Stimulated activated CD4-positive, alpha-beta T cell treated with anti-CD3 and anti-CD28 coated beads, Interleukin-1b, Interleukin-23, amount 100 ng/mL, for 1 hour (primary cell): ENCODE measurements at places on chromosomes 2 and 18.

DNA sequence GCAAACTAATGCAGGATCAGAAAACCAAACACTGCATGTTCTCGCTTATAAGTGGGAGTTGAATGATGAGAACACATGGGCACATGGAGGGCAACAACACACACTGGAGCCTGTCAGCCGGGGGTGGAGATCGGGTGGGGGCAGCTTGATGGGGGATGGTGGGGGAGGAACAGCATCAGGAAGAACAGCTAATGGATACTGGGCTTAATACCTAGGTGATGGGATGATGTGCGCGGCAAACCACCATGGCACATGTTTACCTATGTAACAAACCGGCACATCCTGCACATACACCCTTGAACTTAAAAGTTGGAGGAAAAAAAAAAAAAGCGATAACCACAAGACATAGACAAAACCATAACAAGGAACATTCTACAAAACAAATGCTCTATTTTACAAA is 10.4 kb downstream of the CHMP3 start:
- no peak for DNase-seq

GRCh38 chr18:13138420-13139139 is 80.0 kb upstream of the LDLRAD4 start:
- DNase-seq = no peak

GRCh38 chr2:241617431-241618154 is 19.4 kb downstream of the THAP4 start:
- DNase-seq = no peak

DNA sequence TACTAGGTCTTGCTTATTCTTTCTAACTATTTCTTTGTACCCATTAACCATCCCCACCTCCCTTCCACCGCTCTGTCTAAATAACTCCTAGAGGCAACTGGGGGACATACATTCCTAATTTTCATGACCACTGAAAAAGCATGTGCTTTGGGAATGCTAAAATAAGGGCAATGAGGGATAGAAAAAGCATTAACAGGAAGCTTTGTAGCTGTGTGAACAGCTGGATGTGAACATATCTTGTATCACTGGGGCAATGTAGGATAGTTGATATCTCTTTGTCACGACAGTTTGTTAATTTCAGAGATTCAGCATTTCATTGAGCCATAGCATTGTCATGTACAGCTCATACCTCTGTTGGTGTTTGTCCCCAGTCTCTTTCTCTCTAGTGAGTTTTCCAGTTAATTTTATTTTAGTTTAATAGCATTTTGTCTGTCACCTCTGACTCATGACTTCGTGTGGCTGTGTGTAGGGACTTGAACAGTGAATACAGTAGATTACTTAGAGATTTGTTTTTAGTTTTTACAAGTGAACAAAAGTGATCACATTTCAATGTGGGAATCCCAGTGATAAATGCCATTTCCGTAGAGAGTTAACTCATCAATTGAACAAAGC is 230.3 kb upstream of the NRP2 start:
- DNase-seq = no peak

- no peak for DNase-seq
Observed at GRCh38 chr18:47287911-47288585, 36.6 kb upstream of the SKOR2 start.

DNA sequence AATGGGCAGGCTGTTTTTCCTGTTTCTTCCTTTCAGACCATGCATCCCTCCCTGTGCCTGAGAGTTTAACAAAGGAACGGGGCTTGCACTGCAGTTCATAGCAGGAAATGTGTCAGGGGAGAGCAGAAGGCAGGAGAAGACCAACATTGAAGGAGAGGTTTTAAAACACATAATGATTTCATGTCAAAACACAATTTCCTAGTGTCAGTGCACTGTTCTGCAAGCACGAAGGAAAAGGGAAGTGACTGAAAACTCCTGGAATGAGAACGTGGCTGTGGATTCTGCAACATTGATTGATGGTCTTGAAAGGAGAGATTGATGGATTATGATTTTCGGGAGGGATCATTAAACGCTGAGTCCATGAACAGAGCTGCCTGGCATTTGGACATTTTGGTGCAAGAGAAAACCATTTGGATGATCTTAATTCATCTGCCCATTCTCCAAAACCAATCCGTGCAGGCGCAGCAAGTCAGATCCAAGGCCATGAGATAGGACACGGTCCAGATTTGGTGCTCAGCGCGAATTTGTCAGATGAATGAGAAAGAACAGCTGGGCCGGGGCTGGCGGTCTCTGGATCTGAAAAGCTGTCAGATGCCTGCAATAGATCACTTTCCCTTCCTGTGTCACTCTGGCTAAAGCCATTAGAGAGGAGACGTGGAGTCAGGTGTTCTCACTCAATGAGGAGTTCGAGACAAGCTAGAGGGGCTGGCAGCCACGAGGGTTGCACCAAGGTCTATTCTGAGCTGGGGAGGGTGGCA is 38.4 kb downstream of the C1QL2 start:
- DNase-seq = no peak

DNA sequence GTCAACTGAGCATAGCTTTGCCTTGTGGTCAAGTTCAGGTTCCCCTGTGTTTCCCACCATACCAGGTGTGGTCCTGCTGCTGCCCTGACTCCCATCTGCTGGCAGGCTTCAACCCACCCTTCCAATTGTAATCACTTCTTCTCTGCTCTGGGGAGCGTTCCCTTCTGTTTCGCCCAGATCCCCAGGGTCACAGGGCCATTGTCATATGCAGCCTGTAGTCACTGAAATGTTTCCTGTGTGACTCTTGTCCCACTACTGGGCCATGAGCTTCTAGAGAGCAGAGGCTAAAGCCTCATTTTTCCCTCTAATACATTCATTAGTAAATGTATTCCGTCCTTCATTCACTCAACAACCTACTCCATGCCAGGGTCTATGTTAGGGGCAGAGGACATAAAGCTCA is 75.0 kb upstream of the LAPTM4A start:
- DNase-seq = no peak

GRCh38 chr2:46719487-46719886 is 196.1 kb downstream of the MCFD2 start:
- DNase-seq = no peak

- no peak for DNase-seq
Observed at GRCh38 chr2:169452080-169452479, 27.2 kb upstream of the BBS5 start.

DNA sequence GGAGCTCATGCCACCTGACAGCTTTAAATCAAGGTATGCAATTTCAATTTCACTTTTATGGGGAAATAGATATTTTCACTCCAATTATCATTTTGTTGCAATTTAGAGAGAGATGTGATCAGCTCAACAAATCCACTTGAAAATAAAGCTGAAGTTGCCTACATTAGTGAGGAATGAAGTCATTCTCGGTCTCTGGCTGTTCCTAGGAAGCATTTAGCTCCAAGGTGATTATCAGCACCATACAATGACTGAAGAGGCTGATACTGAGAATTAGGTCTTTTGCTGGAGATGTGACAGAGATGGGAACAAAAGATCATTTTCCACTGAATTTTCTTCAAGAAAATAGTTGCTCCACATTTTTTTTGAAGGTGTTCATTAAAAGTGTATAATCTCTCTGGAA is 1303.7 kb downstream of the DPP10 start:
- DNase-seq = no peak

- no peak for DNase-seq
Observed at GRCh38 chr2:88018909-88019308, 2.6 kb upstream of the RNU2-63P start.

DNA sequence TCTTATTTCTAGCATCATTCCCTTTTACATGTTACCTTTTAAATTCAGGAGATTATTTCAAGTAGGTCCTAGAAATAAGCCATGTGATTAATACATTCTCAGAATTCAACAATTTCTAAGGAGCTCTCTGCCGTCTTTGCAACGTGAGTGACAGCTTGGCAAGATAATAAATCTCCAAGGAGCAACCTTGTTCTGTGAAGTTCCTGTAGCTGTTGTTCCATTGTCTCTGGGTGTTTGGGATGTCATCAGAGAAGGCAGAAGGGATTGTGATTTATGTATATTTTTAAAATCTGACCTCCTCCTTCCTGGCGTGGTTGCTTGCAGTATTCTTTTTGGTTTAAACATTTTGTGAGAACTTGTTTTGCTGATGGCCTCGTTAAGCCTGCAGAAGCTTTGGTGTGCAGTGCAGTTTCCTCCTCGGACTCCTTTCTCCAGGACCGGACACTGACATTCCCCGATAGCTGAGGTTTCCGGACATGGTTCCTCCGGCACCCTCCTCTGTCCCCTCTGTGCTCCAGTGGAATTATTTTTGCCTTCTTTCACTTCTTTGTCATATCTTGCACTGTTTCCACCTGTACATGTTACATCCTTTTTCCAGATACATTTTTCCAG is 33.7 kb downstream of the RAMP1 start:
- no peak for DNase-seq

DNA sequence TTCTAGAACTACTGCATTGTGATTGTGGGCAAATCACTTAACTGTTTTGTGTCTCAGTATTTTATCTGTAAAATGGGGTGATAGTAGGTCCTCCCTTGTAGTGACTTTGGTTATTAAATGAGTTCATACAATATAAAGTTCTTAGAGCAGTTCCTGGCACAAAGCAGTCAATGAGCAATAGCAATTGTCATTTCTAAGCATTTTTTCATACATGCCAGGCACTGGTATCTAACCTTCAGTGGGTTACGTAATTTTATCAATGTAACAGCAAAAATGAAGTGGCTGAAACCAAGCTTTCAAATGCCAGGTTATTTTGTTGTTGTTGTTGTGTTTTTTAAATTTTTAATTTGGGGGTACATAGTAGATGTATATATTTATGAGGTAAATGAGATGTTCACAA is 401.9 kb downstream of the MEIS1 start:
- no peak for DNase-seq

- DNase-seq = no peak
Observed at GRCh38 chr18:58639751-58640427, 11.0 kb upstream of the ALPK2 start.

- no peak for DNase-seq
Observed at GRCh38 chr2:48365476-48365875, 164.5 kb upstream of the STON1 start.

DNA sequence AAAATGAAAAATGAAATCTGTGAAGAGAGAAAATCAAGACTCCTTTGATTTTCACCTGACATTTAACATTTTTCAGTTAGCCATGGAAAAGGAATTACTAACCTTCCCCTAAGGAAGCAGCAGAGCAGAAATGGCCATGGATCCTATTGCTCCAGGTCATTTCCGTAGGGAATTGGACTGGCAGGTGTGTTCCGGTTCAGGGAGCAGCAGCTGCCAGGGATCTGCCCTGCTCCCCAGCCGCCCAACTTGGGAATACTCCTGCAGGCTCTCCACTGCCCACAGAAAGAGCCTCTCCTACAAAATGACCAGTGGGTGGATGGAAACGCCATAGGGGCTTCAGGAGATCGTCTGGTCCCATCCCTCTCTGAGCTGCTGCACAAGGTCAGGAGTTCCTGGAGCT is 86.0 kb upstream of the MAPK4 start:
- DNase-seq = no peak

DNA sequence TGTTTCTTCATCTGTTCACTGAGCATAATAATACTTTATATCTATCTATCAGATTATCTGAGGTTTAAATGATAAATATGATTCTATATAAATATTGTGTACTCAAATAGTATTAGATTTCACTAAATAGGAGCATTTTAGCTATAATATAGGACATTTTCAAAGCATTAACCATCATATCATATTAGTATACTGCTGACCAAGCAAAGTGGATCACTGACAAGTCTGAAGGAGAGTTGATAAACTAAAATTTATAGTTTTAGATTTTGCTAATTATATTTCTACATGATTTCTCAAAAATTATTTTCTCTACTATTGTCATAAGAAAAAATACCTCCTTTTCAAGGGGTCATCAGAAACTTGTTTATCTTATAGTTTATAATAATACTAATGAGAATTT is 937.8 kb upstream of the LRATD1 start:
- DNase-seq = no peak

DNA sequence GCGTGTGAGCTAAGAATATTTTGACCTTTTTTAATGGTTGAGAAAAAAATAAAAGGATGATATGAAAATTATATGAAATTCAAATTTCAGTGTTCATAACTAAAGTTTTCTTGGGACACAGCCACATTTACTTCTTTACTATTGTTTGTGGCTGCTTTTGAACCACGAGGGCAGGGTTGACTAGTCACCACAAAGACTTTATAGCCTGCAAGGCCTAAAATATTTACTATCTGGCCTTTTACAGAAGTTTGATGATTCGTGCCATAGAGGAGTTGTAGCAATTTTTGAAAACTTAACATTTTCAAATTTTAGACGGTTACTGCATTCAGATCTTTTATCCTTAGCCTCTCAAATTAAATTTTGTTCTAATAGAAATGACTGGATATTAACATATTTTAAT is 69.9 kb downstream of the LIMS1 start:
- DNase-seq = no peak

GRCh38 chr2:118669654-118670053 is 177.8 kb downstream of the EN1 start:
- DNase-seq = no peak

DNA sequence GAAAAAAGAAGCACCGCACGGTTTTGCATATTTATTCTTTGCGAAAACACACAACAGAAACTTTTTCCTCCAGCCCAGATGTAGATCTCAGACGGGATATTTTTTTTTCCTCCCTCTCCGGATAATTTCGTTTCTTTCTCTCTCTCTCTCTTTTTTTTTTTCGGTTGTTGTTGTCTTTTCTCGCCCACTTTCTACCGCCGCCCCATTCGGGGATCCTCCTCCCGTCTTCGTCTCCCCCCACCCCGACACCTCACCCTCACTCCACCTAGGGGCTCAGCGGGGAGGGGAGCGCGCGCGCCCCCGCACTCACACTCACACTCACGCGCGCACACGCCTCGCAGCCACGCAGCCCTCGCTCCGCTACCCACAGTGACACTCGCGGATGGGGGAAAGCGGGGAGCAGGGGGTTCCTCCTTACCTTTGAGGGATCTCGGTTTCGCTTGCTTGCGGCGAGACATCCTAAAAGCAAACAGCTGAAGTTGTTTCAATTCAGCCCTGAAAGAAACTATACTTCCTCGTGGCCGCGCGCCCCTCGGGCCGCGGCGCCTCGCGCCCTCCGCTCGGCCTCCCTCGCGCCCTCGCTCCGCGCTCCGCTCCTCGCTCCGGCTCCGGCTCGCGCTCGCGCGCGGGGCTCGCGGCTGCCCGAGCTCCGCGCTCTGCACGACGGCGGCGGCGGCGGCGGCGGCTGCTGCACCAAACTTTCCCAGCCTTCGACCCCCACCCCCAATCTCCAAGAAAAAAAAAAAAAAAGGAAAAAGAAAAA is 1.3 kb downstream of the ZNF521 start:
- no peak for DNase-seq

DNA sequence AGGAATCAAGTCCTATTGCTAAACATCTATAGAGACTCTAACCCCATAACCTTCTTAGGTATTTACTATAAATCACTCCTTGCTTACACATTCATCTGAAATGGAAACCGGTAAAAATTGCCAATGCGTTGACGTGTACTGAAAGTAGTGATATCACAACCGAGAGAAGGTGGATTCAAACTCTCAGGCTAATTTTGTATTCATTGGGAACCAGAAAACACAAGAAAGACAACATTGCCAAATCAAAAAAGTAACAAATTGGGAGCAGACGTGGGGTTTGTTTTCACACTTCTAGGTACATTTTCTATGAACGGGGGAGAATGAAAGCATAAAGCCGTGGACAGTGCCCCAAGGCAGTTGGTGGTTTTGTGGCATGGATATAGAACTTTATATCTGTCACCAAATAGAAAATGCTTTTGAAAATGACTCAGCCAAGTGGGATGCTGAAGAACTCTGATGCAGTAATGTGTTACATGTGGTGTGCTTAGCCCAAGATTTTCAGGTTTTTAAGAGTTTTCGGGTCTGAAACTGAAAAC is 155.1 kb upstream of the RASGRP3 start:
- DNase-seq = no peak

- no peak for DNase-seq
Observed at GRCh38 chr2:85503851-85504777, 34.9 kb upstream of the MAT2A start.
